Right ventricle myocardium inferior (tissue), 1 donor: ENCODE measurements at places on chromosomes 5 and 9. TPM values are rescaled to one million over a fixed set of nuclear protein-coding genes. Genes with fewer than 3 reads are reported as not detected.

ENTPD2 gene
- 2.7 TPM for total RNA-seq

NAIP gene
- 5.5 TPM for total RNA-seq

ACTL7B gene
- total RNA-seq = not detected

SLCO4C1 gene
- total RNA-seq = 0.08 TPM

DYNC2I2 gene
- total RNA-seq = 40.1 TPM

HBEGF gene
- total RNA-seq = 20.2 TPM

CHSY3 gene
- 0.57 TPM for total RNA-seq

ACTBL2 gene
- total RNA-seq = not detected

TRUB2 gene
- 37.4 TPM for total RNA-seq

SPINK6 gene
- not detected for total RNA-seq

ADAMTS2 gene
- 3.7 TPM for total RNA-seq

FYB1 gene
- total RNA-seq = 4.7 TPM

AQP7 gene
- 147 TPM for total RNA-seq

JAKMIP2 gene
- total RNA-seq = 0.16 TPM

SMC5 gene
- total RNA-seq = 10.0 TPM

C5 gene
- total RNA-seq = 1.6 TPM

TOPORS gene
- 8.7 TPM for total RNA-seq

FTMT gene
- not detected for total RNA-seq

PCDHA7 gene
- not detected for total RNA-seq

MYO10 gene
- 4.8 TPM for total RNA-seq

IL13 gene
- not detected for total RNA-seq

RASGEF1C gene
- total RNA-seq = 0.49 TPM

COL27A1 gene
- total RNA-seq = 9.8 TPM

PCDHGA10 gene
- total RNA-seq = 4.1 TPM
